ENCODE measurements at places on chromosomes 5 and 9.

GRCh38 chr5:32406650-32407049, 37.9 kb downstream of the ZFR start:
- no peak for DNase-seq

DNA sequence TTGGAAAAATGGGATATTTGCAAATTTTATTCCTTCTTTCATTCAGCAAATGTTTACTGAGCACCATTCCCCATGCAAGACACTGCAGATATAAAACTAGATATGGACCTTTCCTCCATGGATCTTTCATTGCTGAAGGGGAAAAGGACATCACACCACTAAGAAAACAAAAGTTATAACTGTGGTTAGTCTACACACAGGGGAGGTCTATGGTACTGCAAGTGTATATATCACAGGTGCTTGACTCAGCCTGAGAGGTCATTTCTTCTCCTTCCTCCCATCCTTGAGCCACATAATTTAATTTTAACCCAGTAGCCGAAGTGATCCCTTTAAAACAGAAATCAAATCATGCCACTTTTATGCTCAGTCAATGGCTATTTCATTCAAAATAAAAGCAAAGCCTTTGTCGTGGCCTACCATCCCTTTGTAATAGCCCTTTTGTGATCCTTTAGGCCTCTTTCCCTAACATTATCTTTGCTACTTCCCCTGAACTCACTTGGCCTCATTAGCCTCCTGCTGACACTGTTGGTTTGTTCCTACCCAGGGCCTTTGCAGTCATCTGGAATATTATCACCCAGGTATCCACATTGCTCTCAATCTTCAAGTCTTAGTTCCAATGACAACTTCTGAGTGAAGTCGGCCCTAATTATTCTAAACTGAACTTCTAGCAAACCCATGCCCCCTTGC, 213.2 kb downstream of the GABRB2 start:
- DNase-seq: no peak

GRCh38 chr9:100474082-100474923, 1.4 kb downstream of the TMEFF1 start:
- no peak for DNase-seq

- DNase-seq: no peak
Observed at GRCh38 chr5:143315929-143316328, 87.6 kb downstream of the NR3C1 start.

- DNase-seq: no peak
Observed at GRCh38 chr9:72465593-72465984, 55.8 kb upstream of the TMC1 start.

DNA sequence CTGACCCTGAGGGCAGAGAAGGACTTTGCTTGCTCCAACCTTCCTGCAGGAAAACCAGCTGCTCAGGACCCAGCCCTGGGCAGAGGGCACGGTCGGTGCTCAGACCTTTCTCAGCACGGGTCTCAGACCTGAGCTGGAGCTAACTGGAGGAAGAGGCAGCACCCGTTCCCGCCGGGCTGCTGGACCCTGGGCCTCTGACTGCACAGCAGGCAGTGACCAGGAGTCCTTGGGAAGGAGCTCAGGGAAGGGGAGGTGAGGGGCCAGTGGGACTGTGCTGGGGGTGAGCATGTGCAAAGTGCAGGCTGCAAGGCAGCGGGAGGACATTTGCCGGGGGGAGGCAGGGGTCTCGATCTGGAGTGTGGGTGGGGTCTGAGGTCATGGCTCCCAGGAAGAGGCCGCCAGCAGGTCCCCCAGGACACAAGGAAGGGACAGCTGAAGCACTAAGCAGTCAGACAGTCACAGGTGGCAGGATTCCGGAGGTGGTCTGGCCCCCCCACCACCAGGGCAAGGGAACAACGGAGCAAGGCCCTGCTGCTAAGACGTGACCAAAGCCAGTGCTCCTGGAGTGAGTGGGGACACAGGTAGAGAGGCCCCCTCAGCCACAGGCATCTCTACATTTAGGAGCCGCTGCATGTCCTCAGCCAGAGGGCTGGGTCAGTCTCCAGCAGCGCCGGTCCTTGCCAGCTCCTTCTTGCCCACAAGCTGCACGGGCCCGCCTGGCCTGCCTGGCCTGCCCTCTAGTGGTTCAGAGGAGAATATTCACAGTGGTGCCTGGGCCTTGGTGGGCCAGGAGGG, 4.8 kb upstream of the DPM2 start:
- no peak for DNase-seq

- DNase-seq: no peak
Observed at GRCh38 chr5:113163328-113163727, 186.7 kb downstream of the DCP2 start.

DNA sequence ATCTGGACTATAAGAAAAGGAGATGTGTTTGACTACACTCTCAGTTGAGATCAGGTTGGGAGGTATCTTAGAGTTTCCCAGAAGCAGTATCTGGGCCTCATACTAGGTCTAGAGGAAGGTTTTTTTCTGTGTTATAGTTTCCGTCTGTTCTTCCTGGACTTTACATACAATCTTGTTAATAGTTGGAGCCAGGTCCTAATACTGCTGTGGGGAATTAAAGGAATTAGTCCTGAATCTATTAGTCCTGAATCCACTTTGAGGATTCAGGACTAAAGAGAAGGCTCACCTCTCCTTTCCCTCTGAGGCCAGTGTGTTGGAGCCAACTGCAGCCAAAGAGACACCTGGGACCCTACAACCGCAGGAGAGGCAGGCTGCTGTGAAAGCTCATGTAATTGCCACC, 445.7 kb upstream of the CLINT1 start:
- DNase-seq: no peak

- no peak for DNase-seq
Observed at GRCh38 chr5:4833104-4833738, 306.9 kb upstream of the ADAMTS16 start.

- no peak for DNase-seq
Observed at GRCh38 chr9:136623016-136623841, 39.5 kb upstream of the EGFL7 start.

DNA sequence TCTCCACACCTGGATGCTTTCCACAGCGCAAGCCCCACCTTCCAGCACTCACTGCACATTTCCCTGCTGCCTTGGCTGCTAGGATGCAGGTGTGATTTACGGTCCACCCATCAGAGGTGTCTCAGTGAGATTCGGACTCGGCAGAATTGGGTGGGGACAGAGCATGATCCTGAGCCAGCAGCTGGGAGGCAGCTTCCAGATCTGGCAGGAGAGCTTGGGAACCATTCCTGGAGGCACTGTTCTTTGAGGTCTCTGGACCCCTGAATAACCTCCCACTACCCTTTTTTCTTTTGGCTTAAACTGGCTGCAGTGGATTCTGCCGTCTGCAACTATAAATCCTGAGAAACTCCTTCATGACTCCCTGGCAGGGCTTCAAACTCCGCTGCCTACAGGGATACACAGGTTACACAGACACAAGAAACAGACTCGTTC, 99.6 kb upstream of the PHYKPL start:
- DNase-seq: no peak

DNA sequence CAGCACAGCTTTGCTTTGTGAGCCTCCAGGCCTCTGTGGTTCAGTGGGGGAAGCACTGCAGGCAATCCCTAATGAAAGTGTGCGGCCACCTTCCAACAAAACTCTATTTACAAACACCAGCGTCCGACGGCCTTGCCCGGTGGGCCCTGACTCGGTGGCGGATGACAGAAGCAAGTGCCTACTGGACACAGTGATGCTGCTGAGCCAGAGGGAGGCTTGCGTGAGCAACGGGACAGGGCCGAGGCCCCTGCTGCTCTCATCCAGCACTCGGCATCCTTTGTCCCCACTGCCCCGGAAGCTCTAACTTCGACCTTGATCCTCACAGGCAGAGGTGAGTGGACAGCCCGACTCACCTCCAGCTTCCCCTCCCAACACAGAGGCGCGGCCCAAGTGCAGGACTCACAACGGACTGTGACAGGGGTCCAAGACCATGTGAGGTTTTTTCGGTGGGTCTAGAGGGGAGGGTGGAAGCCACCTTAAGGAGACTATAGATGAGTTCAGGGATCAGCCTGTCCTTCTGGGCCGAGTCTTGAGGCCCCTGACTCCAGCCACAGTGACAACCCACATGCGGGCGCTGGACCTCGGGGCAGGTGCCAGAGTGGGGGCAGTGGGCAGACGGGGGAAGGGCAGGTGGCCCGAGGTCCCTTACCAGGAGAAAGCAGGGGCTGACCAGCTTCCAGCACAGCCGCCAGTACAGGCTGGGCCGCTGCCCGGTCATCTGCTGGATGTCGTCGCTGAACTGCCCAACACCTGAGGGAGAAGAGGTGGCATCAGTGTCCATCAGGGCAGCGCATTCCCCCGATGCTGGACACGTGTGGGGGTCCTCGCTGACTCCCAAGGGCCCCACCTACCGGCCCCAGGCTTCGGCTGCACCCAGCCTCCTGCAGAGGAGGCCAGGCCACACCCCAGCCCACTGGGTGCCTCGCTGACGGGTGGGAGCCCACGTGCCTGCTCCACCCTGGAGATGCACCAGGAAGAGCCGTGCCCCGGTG, 39.4 kb downstream of the SLC6A3 start:
- no peak for DNase-seq

- DNase-seq: no peak
Observed at GRCh38 chr5:133232911-133233310, 181.1 kb downstream of the HSPA4 start.

GRCh38 chr5:10064546-10065195, 185.0 kb downstream of the ATPSCKMT start:
- no peak for DNase-seq

- no peak for DNase-seq
Observed at GRCh38 chr5:88689668-88690408, 193.1 kb downstream of the MEF2C start.

DNA sequence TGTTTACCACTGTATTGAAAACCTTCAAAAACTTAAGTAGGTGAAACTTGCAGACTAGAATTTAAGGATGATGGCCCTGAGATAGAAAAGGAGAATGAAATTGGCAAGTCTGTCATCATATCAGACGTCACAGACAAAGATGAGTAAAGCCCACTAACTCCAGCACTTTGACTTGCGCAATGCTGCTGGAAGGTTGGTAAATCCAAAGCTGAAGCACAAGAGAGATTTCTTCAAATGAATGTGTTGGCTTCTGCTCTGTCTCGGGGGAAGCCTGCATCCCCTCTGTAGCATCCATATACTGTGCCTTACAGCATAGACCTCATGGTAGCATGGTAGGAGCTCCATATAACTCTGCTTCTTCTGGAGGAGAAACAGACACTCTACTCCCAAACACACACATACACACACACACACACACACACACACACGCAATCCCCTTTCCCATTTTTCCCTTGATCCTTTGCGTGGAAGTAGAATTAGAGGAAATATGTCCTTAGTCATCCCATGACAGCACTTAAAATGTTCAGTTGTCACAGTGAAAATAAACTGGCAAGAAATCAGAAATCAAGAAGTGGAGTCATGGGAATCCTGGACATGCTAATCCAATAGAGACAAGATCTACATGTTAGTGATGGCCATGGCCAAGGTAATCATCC, 241.5 kb downstream of the NR3C1 start:
- no peak for DNase-seq

DNA sequence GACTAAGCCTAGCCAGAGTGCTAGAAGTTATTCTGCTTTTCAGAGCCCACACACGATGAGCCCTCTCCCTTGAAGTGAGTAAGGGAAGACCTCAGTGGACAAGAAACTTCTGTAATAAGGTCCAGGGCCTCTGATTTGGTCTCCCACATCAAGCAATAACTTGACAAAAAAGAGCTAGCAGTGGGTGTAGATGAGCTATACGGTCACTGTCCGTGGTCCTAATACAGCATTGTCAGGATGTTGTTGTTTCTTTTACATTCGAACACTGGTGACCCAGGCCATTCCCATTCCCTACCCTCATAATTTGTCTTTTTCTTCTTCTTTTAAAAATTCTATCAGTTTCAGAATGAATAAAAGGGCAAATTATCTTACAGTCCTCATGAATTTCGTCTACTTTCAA, 5.2 kb downstream of the PCSK1 start:
- DNase-seq: no peak

DNA sequence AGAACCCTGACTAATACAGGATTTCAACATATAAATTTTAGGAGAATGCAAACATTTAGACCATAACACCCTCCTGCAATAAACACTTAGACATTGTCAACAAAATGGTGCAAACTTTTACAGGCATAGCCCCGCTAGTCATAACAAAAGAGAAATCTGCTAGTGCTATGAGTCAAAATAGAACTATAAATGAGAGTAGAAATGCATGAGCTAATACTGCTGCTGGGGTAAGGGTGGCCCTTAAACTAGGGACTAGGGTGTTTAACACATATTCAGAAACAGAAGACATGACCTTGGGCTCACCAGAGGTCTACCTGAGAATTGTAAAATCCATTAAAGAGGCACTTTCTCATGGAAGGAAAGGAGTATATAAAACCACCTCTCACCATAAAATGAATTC, 131.6 kb downstream of the TLR4 start:
- no peak for DNase-seq

DNA sequence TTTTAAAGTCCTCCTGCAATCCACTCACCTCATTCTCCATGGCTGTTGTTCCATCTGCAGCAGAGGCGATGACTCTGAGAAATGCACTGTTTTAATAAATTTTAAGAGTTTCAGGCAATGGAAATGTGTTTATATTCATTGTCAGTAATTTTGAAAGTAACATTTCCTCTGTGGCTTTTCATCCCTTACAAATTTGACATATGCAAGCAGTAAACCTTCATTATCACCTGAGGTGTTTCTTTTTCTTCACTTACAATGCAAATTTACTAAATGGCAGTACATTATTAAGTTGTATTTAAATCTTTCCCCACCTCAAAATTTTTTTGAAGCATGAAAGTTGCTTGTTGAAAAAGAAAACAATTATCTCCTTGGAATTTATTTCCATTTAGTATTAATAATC, 136.9 kb downstream of the DIRAS2 start:
- DNase-seq: no peak

DNA sequence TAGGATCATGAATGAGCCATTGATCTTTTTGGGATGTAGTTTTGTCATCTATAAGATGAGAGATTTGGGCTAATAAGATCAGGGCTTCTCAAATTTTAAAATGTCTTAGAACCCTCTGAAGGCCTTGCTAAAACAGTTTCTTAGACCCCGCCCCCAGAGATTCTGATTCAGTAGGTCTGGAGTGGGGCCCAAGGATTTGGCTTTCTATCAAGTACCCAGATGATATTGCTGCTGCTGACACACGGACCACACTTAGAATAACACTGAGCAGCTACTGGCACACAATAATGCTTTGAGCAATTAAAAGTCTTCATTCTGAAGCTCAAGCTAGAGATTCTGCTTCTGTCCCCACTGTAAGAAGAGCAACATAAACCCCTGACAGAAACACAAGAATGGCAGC, 216.7 kb downstream of the SMARCA2 start:
- DNase-seq: no peak

GRCh38 chr5:133967698-133968203, 674 bp downstream of the C5orf15 start:
- DNase-seq: no peak

- DNase-seq: no peak
Observed at GRCh38 chr5:37841203-37841602, 1.4 kb upstream of the GDNF start.

GRCh38 chr9:10562581-10563343, 50.0 kb downstream of the PTPRD start:
- no peak for DNase-seq
